ENCODE measurements at places on chromosomes 2 and 18.

DNA sequence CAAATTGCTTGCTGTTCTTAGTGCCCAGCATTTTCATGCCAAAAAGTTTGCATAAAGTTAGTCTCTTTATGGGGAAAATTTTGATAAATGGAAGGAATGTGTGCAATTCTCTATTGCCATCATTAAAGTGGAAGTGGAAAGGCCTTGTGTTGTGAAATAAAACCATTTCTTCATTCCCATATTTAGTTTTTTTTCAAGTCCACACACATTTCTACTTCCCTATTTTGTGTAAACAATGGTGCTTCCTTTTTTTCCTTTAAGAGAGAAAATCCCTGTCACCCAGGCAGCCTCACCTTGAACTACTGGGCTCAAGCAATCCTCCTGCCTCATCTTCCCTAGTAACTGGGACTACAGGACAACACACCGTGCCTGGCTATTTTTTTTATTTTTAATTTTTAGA is 42.3 kb upstream of the NCOA1 start:
- no peak for DNase-seq

DNA sequence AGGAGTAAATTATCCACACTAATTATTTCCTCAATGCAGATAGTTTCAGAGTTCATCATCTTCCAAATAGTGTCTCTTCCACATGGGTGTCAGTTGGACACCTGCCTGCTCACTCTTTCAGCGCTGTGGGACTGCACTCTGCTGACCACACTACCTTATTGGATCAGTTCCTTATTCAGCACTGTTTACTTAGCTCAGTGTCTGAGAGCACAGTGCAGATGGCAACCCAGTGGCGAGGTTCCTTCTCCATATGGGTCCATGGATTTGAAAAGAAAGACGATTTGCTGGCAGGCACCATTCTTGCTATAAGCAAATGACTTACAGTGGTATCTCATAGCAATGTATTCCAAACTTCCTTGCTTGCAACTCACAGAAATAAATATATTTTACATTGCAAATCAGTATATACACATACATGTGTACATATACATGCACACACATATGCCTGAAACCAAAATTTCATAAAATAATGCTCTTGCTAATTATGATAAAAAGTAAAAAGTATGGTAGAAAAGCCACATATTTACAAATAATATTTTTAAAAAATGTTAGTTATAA is 354.8 kb downstream of the INSIG2 start:
- no peak for DNase-seq

DNA sequence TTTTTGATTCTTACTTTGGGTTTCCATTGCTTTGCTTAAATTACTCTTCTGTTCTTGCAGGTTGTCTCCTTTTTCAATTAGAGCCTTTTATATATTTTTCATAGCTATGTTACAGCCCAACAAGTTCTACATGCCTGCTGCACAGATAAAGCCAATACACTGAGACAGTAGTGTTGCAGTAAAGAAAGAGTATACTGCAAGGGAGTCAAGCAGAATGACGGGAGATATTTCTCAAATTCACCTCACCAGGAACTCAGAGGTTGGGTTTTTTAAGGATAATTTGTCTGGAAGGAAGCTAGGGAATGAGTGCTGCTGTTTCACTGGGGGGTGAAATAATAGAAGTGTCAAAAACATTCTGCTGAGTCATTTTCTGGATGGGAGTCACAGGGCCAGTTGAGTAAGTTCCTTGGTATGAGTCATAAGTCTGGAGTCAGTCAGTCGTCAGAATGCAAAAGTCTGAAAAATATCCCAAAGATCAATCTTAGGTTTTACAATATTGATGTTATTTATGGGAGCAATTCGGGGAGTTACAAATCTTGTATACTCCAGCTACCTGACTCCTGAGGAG is 193.0 kb upstream of the RGPD4 start:
- no peak for DNase-seq

- DNase-seq: no peak
These were observed 14.0 kb upstream of the PDCL3 start for GRCh38 chr2:100548771-100549170.

DNA sequence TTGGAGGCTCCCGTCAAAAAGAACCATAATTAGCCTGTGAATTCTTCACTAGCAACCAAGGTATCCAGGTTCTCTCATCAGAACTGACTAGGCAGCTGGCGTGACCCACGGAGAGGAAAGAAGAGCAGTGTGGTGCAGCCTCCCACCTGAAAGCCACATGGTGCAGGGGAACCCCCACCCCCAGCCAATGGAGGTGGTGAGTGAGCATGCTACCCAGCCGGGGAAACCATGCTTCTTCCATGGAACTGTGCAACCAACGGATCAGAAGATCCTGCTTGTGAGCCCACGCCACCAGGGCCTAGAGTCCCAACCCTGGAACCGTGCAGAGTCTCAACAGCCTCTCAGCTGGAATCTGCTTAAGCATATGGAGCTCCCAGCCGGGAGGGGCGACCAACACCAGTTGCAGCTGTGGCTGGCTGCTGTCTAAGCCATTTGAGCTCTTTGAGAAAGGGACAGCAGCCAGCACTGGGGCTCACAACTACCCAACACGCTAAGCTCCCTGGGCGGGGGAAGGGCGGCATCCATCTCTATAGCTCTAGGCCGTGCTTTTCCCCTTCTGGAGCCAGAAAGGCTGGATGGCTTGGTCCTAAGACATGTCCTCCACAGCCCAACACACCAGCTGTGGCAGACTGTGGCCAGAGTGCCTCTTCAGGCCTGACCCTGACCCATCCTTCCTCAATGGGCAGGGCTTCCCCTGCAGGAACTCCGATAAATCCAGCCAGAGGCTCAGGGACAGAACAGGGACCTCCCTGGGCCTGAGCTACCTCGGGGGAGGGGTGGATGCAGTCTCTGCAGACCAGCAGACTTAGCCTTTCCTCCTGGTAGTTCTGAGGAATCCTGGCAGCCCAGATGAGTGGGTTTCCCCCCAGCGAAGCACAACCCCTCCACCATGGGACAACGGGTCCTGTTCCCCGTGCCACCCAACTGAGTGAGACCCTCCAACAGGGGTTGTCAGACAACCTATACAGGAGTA is 151.4 kb upstream of the NXPH2 start:
- no peak for DNase-seq

DNA sequence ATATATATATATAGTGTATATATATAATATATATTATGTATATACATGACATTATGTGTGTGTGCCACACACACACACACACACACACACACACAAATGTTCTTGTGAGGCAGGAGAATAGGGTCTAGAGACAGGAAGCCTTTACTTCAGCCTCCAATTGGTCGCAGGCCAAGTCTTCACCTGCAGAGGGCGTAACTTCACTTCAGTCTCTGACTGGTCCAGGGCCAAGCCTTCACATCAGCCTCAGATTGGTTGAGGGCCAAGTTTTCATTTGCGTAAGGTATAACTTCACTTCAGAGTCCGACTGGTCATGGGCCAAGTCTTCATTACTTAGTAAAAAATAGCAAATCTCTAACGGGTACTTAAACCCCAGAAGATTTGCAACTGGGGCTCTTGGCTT is 13.2 kb upstream of the SS18 start:
- DNase-seq: no peak

DNA sequence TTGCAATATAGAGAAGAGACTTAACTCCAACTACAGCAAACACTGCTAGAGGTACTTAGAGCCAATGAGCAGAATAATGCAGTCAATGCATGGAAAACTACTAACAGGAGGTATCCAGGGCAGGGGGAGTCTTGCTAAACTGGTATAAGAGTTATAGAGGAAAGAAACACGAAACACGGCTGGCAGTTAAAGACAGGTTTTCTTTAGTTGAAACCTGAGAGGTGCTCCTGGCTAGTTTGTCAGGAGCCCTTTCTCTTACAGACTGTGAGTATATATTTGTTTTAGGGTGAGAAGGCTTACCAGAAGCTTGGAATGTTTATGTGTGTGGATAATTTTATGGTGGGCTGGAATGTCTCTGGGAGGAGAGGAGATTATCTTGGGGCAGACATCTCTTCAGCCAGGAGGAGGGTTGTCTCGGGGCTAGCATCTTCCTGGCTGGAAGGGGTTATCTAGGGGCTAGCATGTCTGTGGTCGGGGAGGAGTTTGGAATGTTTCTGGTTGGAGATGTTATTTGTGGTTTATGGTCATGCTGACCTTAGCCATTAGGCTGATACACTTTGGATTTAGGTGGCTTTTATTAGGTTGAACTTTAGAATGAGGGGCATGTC is 1048.8 kb downstream of the DPP10 start:
- no peak for DNase-seq

GRCh38 chr18:79413025-79413424 is 17.3 kb downstream of the NFATC1 start:
- DNase-seq: no peak

DNA sequence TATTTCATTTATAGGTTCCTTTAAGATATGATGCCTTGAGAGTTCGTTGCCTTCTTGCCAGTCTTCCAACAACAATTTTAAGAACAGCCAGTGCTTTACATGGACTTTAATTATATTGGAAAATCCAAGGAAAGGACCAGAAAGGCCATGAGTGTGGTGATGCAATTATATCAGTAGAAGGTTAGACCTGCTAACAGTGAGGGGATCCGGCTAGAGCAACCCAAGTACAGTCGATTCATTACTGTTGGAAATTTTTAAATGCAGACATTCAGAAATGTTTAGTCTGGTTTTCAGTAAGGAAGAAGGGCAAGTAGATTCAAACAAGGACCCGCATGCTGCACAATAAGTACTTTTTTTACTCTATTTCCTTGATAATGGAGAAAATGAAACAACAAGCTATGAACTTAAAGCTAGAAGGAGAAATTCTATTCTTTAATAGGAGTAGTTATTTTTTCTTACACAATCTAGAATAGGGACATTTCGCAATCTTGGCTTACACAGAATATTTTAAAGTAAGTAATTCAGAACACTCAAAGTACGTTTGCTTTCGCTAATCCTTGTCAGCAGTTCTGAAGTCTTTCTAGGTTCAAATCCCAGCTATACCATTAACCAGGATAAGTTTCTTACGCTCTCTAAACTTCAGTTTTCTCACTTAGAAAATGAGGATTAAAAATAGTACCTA is 405.5 kb downstream of the MEIS1 start:
- no peak for DNase-seq

- DNase-seq: no peak
These were observed 27.8 kb upstream of the TNS1 start for GRCh38 chr2:218030409-218031195.

DNA sequence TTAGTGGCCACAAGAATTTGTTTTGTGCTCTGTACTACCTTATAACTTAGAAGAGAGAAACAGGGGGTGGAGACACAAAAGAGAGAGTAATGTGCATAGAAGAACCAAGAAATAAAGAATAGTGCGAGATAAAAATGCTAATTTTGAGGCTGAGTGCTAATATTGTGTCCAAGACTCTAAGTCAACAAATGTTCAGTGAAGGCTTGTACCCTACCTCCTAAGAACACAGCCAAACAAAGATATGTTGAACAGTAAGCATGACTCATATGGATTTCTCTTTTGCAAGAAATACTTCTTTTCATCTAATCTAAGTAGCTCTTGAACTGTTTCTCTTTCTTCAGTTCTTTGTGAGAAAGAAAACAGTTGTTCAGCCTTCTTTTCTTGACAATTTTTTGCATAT is 45.2 kb downstream of the GAREM1 start:
- DNase-seq: no peak

- no peak for DNase-seq
These were observed 574 bp upstream of the EML4 start for GRCh38 chr2:42168459-42169099.

GRCh38 chr2:69097148-69097610 is 84.2 kb downstream of the ANTXR1 start:
- no peak for DNase-seq

- DNase-seq: no peak
These were observed 6.8 kb upstream of the COLEC11 start for GRCh38 chr2:3588084-3588483.

Measured in COR-L47 (cell line).